ENCODE measurements at places on chromosomes 4 and X. TPM values are rescaled to one million over a fixed set of nuclear protein-coding genes. Genes with fewer than 3 reads are reported as not detected.
A peak's percentile ranks its signal among the peaks of the same experiment; 100 is the strongest.

- no peak overlapping the region for H3K4me3 ChIP-seq
- H3K27ac ChIP-seq = no peak overlapping the region
- no peaks in the 10 kb centered on the region for H3K27me3 ChIP-seq
- no peak for DNase-seq
- H3K4me1 ChIP-seq = peaks cover 50% of the 10 kb centered on the region
Observed at GRCh38 chr4:105197777-105198176, 51.1 kb downstream of the TET2 start.

- peak; percentile 42 for DNase-seq
- peak overlapping the region; percentile 93 for H3K4me3 ChIP-seq
- H3K4me1 ChIP-seq = peaks cover 42% of the 10 kb centered on the region
- H3K27ac ChIP-seq = peak overlapping the region; percentile 92
- H3K36me3 ChIP-seq = peaks cover 11% of the 10 kb centered on the region
Observed at GRCh38 chr4:183443655-183444213, 702 bp upstream of the CDKN2AIP start.

DNA sequence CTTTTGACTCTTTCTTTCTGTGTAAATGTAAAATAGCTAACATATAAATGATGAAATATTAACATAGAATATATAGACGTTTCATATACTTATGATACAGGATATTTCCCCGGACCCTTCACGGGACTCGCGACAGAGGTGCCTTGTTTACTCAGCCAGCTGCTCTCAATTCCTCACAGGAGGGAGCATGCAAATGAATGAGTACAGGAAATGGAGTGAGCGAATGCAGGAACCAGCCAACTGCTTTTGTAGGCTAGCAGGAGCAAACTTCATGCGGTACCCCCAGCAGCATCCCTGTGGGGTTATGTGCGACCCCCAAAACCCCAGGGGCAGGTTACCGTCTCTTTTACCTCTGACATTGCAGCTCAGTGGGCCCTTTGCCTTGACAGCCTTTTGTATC lies 110.3 kb upstream of the PDHA2 start:
- no peak overlapping the region for H3K4me3 ChIP-seq
- no peaks in the 10 kb centered on the region for H3K4me1 ChIP-seq
- no peaks in the 10 kb centered on the region for H3K27me3 ChIP-seq
- no peaks in the 10 kb centered on the region for H3K36me3 ChIP-seq

DNA sequence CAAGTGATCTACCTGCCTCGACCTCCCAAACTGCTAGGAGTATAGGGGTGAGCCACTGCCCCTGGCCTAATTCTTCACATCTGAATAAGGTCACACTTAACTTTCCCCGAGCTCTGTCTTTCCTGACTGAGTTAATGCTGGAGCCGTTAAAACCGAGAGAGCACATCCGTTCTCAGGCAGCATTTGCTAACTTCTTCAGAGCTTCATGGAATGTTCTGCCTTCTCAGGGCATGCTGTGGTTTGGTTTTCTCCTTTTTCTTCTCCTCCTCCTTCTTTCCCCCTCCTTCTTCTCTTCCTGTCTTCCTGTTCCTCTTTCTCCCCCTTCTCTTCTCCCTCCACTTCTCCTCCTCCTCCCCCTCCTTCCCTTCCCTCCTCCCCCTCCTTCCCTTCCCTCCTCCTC lies 119.9 kb downstream of the ASMT start:
- no peaks in the 10 kb centered on the region for H3K27me3 ChIP-seq
- peaks cover 1% of the 10 kb centered on the region for H3K36me3 ChIP-seq
- DNase-seq = no peak
- H3K4me1 ChIP-seq = no peaks in the 10 kb centered on the region
- H3K4me3 ChIP-seq = no peak overlapping the region

GRCh38 chr4:53541577-53542206 lies 49.6 kb downstream of the LNX1 start:
- H3K36me3 ChIP-seq = no peaks in the 10 kb centered on the region
- H3K4me1 ChIP-seq = no peaks in the 10 kb centered on the region
- DNase-seq = no peak
- H3K4me3 ChIP-seq = no peak overlapping the region

DNA sequence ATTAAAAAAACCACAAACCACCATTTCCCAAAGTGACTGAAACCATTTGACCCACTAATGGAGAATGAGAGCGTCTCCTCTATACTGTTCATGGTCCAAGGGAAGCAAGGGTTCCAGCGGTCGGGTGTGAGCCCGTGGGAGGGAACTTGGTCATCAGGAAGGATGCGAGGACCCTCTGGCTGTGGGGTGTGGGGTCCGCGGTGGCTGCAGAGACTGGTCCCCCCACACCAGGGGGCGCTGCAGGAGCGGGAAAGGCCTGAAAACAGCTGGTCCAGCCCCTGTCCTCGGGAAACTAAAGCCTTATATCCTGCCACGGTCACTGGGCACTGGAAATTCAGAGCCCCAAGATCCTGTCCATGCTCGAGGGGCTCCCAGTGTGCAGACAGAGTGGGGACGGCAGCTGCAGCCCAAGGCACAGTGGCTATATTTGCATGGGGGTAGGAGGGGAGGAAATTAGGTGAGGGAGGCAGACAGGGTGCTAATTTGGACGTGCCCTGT lies 4.3 kb downstream of the BLOC1S4 start:
- peaks cover 2% of the 10 kb centered on the region for H3K36me3 ChIP-seq
- DNase-seq = peak; percentile 84
- H3K27me3 ChIP-seq = no peaks in the 10 kb centered on the region

DNA sequence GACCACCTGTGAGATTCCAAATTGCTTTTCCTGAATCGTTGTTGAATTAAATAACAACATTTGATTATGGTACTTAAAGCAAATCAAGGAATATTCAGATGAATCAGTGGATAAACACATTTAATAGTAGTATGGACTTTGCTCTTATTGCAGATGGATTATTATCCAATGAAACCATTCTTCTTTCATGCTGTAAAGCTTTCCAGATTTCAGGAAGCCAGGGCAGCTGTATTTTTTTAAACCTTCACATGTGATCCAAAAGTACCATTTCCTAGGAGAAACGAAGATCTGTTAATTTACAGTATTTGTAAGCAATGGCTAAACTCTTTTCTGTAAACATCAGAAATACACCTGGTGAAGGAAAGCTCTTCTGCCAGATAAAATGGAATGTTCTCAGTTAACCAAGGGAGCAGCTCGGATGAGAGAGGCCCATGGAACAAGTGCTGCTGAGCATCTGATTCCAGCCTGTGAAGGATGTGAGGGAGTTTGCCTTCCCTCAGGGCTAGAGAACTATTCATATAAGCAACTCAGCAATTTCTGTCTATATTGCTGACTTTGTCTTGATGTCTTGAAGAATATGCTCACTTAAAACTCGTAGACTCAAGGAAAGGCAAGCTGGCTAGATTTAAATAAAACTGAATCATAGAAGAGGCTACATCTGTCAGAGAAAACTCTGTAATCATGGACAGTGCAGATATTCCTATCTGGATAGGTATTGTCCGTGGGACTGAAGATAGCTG lies 94.4 kb upstream of the LIMCH1 start:
- no peaks in the 10 kb centered on the region for H3K27me3 ChIP-seq
- DNase-seq = no peak
- no peaks in the 10 kb centered on the region for H3K36me3 ChIP-seq
- H3K4me3 ChIP-seq = no peak overlapping the region
- no peak overlapping the region for H3K27ac ChIP-seq

DNA sequence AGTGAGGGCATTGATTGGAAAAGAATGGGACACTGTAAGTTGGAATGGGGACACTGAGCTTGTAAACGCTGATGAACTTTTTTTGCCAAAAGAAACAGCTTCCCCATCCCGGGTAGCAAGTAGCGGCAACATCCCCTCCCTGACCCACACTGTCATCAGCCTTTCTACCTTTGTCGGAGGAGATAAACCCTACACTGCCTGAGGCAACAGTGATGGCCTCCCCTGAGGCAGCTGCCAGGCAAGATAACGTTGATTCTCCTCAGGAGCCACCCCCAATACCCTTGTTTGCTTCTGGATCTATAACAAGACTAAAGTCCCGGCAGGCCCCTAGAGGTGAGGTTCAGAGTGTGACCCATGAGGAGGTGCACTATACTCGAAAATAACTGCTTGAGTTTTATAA lies 10.3 kb upstream of the RAB33B start:
- no peak for DNase-seq
- H3K36me3 ChIP-seq = peaks cover 9% of the 10 kb centered on the region
- no peak overlapping the region for H3K4me3 ChIP-seq
- H3K4me1 ChIP-seq = no peaks in the 10 kb centered on the region
- no peaks in the 10 kb centered on the region for H3K27me3 ChIP-seq
- no peak overlapping the region for H3K27ac ChIP-seq

- no peaks in the 10 kb centered on the region for H3K4me1 ChIP-seq
- no peak overlapping the region for H3K27ac ChIP-seq
- H3K4me3 ChIP-seq = no peak overlapping the region
- no peak for DNase-seq
Observed at GRCh38 chr4:21469438-21470300, 478.9 kb downstream of the KCNIP4 start.

Gene MTCP1
- total RNA-seq = 18.5 TPM

GRCh38 chrX:105753411-105753810 lies 68.9 kb upstream of the NRK start:
- no peaks in the 10 kb centered on the region for H3K27me3 ChIP-seq
- H3K36me3 ChIP-seq = no peaks in the 10 kb centered on the region
- H3K4me3 ChIP-seq = no peak overlapping the region
- DNase-seq = no peak

DNA sequence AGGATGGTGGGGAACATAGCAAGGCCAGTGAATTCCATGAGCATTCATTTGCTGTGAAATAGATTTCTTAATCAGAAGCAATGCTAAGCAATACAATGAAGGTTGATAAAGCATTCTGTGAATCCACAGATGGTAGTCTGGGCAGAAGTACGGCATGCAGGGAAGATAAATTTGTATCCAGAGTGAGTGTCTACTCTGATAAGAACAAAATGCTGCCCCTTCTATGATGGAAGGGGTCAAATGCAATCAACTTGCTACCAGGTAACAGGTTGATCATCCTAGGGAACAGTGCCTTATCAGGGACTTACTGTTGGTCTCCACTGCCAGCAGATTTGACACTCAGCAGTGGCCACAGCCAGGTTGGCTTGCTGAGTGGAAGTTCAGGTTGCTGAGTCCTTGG lies 189.4 kb downstream of the MAB21L2 start:
- DNase-seq = no peak
- peaks cover 12% of the 10 kb centered on the region for H3K4me1 ChIP-seq
- H3K4me3 ChIP-seq = no peak overlapping the region
- no peaks in the 10 kb centered on the region for H3K27me3 ChIP-seq
- H3K27ac ChIP-seq = no peak overlapping the region
- H3K36me3 ChIP-seq = peaks cover 9% of the 10 kb centered on the region

DNA sequence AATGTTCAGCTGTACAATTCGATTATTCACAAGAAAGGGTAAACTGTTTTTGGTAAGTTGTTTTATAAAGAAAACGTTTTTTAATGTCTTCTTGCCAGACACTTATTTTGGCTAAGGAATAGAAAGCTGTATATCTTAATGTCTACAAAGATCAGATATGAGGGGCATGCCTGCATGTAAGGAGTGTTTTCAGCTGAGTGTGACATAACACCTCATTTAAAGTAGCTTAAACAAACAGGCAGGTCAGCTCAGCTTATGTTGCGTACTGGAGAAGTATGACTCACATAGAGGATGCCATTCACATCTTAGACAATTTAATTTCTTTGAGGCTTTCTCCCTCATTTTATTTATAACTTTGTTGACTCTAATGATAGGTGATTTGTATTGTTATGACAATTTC lies 30.4 kb downstream of the LAMTOR3 start:
- no peak overlapping the region for H3K4me3 ChIP-seq
- H3K27me3 ChIP-seq = no peaks in the 10 kb centered on the region

DNA sequence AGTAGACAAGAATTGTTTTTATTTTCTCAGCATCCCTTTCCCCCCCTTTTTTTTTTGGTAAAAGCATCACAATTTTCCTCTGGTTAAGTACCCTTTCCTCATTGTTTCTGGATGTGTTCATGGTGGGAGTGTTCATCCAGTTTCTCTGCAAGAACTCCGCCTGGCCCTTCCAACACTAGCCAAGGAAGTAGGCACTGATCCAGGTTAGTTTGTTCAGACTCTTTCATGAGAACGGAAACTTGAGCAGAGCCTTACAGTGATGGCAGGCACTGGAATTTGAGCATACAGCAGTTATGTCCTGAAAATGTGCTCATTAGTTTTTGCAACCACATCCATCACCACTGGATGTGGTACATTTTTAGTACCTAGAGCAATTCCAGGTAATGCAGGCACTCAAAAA lies 336.1 kb upstream of the BOD1L1 start:
- DNase-seq = no peak
- no peaks in the 10 kb centered on the region for H3K4me1 ChIP-seq
- H3K4me3 ChIP-seq = no peak overlapping the region
- no peaks in the 10 kb centered on the region for H3K27me3 ChIP-seq

GRCh38 chr4:52852041-52852440 lies 10.1 kb upstream of the RASL11B start:
- H3K4me3 ChIP-seq = no peak overlapping the region
- no peak for DNase-seq
- no peak overlapping the region for H3K27ac ChIP-seq
- H3K27me3 ChIP-seq = peaks cover 2% of the 10 kb centered on the region
- no peaks in the 10 kb centered on the region for H3K36me3 ChIP-seq
- H3K4me1 ChIP-seq = peaks cover 10% of the 10 kb centered on the region

- H3K36me3 ChIP-seq = no peaks in the 10 kb centered on the region
- H3K27ac ChIP-seq = no peak overlapping the region
- no peaks in the 10 kb centered on the region for H3K4me1 ChIP-seq
- no peak overlapping the region for H3K4me3 ChIP-seq
Observed at GRCh38 chrX:16191605-16192004, 24.3 kb downstream of the MAGEB17 start.

DNA sequence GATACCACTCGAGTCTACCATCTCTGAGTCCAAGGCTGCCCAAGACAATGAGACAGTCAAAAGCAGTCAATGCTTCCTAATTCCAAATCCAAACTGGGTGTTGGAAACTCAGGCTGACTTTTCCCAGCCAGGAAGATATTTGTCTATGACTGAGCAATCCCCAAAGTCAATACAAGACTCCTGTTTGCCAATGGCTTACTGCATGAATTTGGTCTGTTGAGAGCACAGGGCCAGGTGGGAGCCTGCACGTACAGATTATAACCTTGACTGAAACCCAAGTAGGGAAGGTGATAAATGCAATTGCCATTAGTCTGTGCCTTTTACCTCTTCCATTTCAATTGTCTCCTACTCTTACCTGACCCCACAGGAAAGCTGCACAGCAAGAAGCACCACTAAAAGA lies 72.6 kb upstream of the PPARGC1A start:
- H3K27me3 ChIP-seq = no peaks in the 10 kb centered on the region
- DNase-seq = no peak
- no peak overlapping the region for H3K4me3 ChIP-seq

DNA sequence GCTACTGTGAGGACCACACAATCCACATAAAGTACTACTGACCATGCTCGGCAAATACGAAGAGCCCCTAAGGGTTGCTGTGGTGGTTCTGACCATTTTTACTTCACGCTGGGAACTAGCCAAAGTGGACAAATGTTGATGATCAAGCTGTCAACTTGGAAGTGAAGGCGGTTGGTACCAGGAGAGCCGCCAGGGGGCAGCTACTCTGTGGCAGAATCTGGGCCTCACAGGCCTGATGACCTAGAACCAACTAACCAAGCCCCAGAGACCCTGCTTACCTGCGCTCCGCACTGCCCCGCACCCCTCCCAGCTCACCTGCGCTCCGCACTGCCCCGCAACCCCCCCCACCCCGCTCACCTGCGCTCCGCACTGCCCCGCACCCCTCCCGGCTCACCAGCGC lies 5.6 kb downstream of the GAK start:
- H3K27me3 ChIP-seq = no peaks in the 10 kb centered on the region
- peaks cover 82% of the 10 kb centered on the region for H3K4me1 ChIP-seq
- H3K4me3 ChIP-seq = no peak overlapping the region
- H3K36me3 ChIP-seq = peaks cover 2% of the 10 kb centered on the region
- H3K27ac ChIP-seq = peak overlapping the region; percentile 58

Gene RTL3
- total RNA-seq = not detected

GRCh38 chr4:62292911-62293310 lies 1092.8 kb downstream of the ADGRL3 start:
- no peaks in the 10 kb centered on the region for H3K36me3 ChIP-seq
- no peaks in the 10 kb centered on the region for H3K4me1 ChIP-seq
- H3K27me3 ChIP-seq = no peaks in the 10 kb centered on the region
- H3K27ac ChIP-seq = no peak overlapping the region
- no peak for DNase-seq
- H3K4me3 ChIP-seq = no peak overlapping the region
